ENCODE measurements at places on chromosomes 5 and 9.

- DNase-seq: no peak
These were observed 26.4 kb upstream of the EXOC3 start for GRCh38 chr5:416636-416960.

- DNase-seq: no peak
These were observed 5.4 kb downstream of the ABCA2 start for GRCh38 chr9:137022662-137023008.

GRCh38 chr5:116386633-116387032, 188.0 kb downstream of the SEMA6A start:
- DNase-seq: no peak

GRCh38 chr5:56760723-56761122, 54.6 kb upstream of the MAP3K1 start:
- no peak for DNase-seq

- no peak for DNase-seq
These were observed 114.5 kb upstream of the GPR151 start for GRCh38 chr5:146630472-146630871.

DNA sequence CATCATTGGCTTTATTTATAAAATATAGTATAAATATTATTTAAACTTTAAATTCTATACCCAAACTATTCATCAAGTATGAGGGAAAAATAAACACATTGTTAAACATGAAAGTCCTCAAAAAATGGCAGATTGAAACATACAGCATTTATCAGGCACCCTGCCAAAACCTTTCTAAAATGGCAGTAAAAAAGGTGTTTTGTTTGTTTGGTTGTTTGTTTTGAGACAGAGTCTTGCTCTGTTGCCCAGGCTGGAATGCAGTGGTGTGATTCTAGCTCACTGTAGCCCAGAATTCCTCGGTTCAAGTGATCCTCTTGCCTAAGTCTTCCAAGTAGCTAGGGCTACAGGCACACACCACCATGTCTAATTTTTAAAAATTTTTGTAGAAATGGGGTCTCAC, 60.1 kb upstream of the ECM2 start:
- no peak for DNase-seq

DNA sequence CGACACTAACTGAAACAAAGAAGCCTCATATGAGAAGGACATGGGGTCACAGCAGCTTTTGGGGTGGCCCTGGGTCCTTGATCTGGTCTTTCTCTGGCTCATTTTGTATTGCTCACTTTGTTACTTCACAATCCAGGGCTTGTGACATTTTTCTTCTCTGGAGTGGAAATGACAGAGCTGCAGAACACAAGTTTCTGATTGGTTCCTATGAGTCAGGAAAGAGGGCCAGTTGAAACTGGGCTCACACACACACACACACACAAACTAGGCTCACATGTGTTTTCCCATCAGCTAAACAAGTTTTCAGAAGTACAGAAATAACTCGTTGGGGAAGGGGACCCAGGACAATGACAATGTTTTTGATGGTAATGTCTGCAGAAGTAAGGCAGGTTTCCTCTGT, 54.3 kb downstream of the TMC1 start:
- DNase-seq: no peak

DNA sequence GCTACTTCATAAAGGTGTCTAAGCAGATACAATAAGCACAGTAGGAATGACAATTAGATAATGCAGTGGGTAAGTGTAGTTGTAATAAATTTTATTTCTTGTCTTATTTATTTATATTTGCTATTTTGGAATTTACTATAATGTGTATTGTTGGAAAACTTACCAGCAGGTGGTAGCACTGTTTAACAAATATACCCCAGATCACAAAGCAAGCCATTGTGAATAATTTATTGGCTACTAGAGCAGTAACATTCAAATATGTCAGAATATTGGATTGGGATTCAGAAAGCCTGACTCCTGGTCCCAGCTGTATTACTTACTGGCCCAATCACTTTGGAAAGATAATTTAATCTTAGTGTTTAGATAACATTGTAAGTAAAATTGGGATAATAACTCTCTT, 78.0 kb downstream of the ISOC1 start:
- no peak for DNase-seq

DNA sequence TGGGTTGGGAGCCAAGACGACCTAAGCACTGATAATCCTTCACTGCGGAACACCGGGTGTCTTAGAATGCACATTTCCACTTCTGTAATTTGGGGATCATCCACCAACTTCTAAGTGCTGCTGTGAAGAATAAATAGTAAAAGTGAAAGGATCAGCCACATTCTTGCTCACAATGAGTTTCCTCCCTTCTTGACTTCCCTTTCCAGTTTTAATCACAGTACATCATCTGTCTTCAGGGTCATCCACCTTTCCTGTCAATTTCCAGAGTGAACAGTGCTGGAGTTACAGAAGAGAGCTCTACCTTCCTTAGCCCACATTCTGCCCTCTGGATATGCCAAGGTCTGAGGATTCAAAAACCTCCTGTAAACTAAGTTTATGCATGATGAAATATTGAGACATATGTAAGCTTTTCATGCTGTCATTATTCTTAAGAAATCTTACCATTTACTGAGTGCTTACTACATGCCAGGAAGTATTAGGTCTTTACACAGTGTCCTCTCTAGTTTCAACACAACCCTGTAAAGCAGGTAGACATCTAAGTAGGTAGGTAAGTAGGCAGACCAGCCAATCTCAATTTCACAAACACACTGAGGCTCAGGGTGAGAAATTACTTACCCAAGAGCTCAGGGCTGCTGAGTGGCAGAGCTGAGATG, 105.2 kb downstream of the CDK5RAP2 start:
- no peak for DNase-seq

GRCh38 chr9:81558091-81558830, 131.1 kb downstream of the TLE1 start:
- DNase-seq: no peak

DNA sequence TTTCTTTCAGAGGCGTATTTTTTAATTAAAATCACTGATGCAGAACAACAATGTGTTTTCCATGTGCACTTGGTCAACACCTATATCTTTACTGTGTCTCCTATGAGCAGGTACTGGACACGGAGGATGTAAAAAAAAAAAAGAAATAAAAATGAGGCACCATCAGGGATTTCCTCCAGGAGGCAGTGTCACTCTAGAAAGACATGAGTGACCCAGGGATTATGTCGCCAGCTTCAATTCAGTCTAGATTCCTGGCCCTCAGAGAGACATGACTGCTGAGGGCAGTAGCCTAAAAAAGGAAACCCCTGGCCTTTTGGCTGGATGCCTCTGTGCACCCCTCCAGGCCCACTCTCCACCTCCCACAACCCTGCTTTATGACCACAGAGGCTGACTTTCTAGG, 18.3 kb upstream of the IL33 start:
- DNase-seq: no peak

- DNase-seq: peak; percentile 88
These were observed at the start of gene SGCD for GRCh38 chr5:156326718-156327259. Gene SGCD, plus strand, starts transcription at chr5:156327164.

- DNase-seq: no peak
These were observed 159.0 kb downstream of the NR2F1-AS1 start for GRCh38 chr5:93421987-93422401.

GRCh38 chr9:77374266-77374665, 196.9 kb downstream of the VPS13A start:
- DNase-seq: no peak

DNA sequence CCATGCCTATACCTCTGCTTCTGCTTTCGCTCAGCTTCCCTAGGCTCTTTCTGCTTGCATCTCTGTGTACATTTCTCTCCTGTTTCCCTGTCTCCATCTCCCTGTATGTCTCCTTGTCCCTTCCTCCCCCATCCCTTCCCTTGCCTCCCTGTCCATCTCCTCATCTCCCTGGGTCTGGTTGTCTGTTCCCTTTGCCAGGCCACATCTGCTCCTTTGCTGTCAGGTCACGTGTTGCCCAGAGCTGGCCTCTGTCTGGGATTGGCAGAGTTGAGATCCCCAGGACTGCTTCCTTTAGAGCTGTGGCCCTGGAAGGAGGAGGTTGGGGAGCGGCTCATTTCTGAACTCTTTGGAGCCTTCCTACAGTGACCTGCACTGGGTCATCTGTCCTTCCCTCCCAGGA, 31.8 kb upstream of the PTGS1 start:
- no peak for DNase-seq

GRCh38 chr9:110399983-110400382, 62.3 kb upstream of the TXNDC8 start:
- DNase-seq: no peak

- DNase-seq: no peak
These were observed 39.6 kb upstream of the TEX48 start for GRCh38 chr9:114721491-114722079.

- no peak for DNase-seq
These were observed 434.6 kb downstream of the ENC1 start for GRCh38 chr5:74205767-74206578.

DNA sequence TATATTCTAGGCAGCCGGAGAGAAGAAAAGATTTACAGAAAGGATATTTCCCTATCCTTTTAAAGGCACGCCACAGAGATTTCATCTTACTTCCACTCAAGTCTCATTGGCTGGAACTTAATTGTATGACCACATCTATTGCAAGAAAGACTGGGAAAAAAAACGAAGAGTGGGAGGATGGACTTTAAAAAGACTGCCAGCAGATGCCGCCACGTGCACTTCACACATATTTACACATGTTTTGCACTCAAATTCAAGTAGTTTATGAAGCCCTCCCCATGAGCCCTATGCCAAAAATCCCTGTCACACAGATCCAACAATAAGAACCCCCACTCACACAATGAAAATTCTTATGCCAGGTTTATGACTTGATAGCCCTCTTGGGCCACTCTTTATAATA, 138.5 kb upstream of the TYRP1 start:
- DNase-seq: no peak

- no peak for DNase-seq
These were observed 80.3 kb downstream of the S1PR3 start for GRCh38 chr9:89071591-89071990.

DNA sequence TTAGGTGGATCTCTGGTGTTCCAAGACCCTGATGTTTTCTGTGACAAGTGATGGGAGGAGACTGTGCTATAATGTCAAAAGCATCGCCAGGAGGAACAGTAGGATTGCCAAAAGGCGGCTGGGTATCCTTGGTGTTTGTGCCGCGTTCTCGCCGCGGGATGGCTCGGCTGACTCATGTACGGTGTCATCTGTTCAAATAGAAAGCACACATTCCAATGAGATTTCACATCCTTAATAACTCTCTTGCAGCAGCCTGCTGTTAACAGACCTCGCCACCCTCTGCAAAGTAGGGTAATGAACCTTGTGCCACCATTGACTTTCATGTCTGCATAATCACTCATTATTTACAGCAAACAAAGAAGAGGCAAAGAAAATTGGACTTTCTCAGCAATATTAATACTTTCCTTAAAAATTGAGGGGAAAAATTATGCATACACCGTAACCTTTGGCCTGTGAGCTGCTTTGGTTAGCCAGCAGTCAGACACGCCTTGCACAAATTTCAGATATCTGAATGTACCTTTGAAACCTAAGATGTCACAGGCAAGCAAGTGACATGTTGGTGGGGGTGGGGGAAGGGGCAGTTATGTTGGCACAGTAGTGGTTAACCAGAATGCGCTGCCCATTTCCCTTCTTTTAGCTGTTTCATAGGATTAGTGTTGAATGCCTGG, 289.4 kb downstream of the EFNA5 start:
- DNase-seq: no peak
